ENCODE measurements at places on chromosomes 6 and 20.

DNA sequence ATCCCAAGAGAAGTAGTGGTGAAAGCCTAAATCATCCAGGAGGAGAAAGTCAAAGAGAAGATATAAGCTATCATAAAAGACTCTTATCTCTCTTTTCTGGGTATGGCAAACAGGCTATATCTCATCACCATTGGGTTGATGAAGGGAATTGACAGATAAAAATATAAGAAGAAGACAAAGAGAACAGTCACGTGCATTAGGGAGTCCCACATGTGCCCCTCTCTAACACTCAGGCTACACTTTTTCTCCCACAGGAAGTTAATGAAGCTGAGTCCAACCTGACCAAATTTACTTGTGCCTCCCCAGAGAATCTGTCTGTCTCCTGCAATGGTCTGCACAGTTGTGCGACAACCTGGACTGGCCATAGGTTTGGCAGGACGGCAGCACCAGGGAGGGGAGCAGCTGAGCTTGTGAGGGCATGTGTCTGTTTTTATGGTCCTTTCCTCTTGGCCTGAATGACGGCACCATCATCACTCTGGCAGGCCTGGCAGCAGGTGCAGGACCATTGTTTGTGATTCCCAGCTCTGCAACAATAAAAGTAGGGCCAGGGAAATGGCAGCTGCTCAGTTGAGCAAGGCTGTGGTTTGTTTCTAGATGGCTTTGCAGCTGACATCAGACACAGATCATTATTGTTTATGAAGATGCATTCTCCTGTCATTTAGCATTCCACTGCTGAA, 144.5 kb upstream of the MCHR2 start:
- DNase-seq: no peak

DNA sequence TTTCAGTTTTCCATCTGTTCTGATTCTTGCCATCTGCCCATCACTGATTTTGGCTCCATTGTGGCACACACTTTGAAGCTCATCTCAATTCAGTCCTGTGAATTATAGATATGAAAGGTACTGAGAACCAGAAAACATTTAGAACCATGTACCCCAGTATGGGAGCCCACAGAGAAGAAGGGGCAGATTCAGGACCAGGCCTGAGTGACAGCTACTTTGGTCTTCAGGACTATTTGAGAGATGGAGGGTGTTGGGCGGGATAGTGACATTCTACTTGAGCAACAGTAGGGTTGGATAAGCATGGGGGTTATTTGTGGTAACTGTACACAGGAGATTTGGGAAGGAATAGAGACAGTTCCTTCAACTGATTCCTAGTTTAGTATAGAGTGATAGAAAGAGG, 259.2 kb upstream of the MANEA start:
- DNase-seq: no peak

GRCh38 chr6:6678185-6678671, 89.7 kb downstream of the LY86 start:
- no peak for DNase-seq

GRCh38 chr6:157242791-157243190, 80.5 kb downstream of the TMEM242 start:
- no peak for DNase-seq
